ENCODE measurements at places on chromosomes 1 and 21.
A peak's percentile ranks its signal among the peaks of the same experiment; 100 is the strongest.

GRCh38 chr21:43703035-43703880 lies 15.7 kb upstream of the PDXK start:
- DNase-seq = peak; percentile 92

DNA sequence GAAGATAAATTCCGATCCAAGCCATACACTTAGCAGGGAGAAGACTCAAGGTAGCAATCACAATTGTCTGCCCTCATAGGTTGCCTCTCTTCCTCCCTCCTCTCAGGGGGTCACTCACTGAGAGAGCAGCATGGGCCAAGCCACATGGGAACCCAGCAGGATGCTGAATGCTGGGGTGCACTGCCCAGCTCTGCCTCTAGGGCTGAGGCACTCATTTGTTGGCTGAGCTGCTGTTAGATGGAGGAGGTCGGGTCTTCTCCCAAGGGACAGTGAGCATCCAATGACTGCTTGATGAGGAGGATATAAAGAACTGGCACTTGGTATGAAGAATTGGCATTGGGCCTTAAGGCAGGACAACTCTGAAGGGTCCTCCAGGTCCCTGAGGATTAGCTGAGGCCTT lies 418.8 kb downstream of the SIPA1L2 start:
- no peak for DNase-seq

DNA sequence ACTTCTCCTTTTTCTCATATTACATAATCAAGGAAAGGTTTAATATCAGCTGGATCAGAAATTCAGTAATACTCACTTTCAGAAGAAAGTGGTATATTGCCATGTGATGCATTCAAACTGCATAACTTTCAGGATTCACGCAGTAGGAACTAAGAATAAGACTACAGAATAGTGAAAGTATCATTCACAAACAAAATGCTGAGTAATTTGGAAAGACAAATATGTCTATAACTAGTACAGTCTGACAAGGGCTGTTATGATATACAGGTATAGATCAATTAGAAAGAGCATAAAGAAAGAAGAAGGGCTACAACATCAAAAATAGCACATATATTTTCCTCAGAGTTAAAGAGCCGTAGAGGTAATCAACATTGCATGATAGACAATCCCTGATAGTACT lies 871.5 kb upstream of the TMPRSS15 start:
- no peak for DNase-seq

GRCh38 chr1:92791487-92792066 lies 6.7 kb upstream of the EVI5 start:
- DNase-seq = no peak

GRCh38 chr1:53754484-53755312 lies 15.7 kb upstream of the GLIS1 start:
- peak; percentile 71 for DNase-seq

GRCh38 chr21:38841472-38841871 lies 35.7 kb downstream of the ETS2 start:
- DNase-seq = no peak

- DNase-seq = no peak
Observed at GRCh38 chr1:211493133-211493871, 1.3 kb upstream of the RD3 start.

DNA sequence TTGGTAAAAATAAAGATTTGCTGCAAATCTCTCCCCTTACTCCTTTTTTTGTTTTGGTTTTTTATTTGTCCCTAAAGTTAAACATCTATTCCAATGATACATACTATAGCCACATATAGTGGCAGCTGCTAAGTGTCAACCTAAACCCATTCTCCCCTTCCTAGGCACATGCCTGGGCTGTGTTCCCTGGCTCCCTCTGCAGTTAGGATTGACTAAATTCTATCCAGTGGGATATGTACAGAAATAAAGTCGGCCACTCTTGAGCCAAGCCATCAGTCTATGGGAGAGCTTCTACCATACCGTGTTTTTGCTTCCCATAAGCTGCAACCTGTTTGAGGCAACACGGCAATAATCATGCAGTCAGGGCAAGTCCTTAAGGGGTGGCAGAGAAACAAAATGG lies 23.6 kb downstream of the MCOLN3 start:
- no peak for DNase-seq

- peak; percentile 31 for DNase-seq
Observed at GRCh38 chr1:203796236-203796605, 798 bp downstream of the ZBED6 start.

DNA sequence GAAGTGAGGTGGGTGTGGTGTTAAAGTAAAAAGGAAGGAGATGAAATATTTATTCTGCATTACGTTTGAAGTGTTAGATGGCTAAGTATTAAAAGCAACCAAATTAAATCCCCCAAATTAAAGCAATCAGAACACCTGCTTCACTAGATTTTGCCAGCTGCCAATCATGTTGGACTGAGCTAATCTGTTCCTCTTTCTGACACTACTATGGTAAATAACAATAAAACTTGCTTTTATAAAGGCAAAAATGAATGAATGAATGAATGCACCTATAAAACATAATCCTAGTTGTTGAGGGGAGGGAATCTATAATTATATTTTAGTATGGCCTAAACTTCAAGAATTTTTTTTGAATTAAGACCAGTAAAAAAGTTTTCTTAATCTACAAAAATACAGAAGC lies 51.0 kb downstream of the RAB3GAP2 start:
- no peak for DNase-seq

DNA sequence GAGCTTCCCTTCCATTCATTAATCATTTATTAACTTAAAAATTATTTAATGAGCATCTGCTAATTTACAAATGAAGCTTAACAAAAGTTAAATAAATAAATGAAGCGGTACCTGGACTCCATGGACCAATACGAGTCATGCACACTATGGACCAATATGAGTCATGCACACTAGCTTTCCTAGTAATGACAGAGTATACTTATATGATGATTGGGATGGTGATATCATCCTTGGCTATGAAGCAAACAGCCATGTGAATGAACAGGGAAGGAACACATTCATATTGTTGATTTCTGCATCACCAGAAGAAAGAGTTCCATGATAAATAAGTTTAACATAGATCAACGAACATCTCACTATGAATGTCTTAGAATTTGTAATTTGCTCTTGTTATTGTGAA lies 109.9 kb downstream of the SPAG17 start:
- DNase-seq = peak; percentile 17

- no peak for DNase-seq
Observed at GRCh38 chr1:216617081-216617875, 106.0 kb downstream of the ESRRG start.

DNA sequence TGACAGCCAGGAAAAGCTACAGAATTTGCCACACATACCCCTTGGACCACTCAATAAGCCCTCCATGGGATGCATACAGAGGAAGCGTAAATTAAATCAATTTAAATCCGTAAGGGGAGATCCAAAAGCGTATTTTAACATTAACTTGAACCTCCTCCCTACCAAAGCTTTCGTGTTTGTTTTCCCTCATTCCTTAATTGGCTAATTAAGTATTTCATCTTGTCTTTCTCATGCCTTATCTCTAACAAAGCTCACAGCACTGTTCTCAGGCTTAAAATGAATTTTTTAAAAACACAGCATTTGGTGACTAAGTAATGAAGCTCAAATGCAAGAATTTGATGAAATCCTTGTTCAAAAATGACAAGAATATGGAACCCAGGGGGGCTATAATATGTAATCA lies 3.1 kb downstream of the PTPN14 start:
- no peak for DNase-seq

DNA sequence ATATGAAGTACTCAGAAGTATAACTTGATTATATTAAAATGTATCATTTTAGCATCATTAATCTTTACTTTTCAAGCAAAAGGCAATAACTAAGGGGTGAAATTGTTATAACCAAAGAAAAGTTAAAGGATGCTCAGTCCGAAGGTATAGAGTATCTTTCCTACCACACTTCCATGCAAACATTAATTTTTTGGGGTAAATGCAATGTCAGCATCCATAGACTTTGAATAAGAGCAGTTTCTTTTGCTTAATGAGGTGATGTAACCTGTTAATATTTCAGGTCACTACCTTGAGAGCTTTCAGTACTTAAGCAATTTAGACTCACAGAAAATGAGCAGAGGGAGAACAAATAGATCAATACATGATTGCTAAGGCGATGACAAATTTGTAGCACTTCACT lies 1093.5 kb downstream of the PLA2G4A start:
- no peak for DNase-seq

DNA sequence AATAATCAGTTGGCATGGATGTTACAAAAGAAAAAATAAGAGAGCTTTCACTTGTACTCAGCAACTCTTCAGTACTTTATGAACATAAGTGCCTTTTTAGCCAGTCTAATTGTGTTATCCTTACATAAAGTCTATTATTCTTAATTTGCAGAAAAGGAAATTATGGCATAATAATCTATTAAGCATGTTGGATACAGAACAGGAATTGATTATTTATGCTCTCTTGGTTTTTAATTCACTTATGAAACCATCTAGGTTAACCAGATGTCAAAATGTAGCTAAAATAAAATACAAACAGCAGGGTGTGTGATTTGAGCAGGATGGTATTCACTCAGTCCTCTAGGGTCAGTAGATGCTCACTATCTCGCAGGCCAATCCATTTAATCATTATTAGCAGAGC lies 79.7 kb downstream of the PLPPR5 start:
- DNase-seq = no peak

- peak; percentile 23 for DNase-seq
Observed at GRCh38 chr1:63575340-63575826, 17.8 kb upstream of the PGM1 start.

- no peak for DNase-seq
Observed at GRCh38 chr1:48039088-48040054, 42.2 kb upstream of the TRABD2B start.

DNA sequence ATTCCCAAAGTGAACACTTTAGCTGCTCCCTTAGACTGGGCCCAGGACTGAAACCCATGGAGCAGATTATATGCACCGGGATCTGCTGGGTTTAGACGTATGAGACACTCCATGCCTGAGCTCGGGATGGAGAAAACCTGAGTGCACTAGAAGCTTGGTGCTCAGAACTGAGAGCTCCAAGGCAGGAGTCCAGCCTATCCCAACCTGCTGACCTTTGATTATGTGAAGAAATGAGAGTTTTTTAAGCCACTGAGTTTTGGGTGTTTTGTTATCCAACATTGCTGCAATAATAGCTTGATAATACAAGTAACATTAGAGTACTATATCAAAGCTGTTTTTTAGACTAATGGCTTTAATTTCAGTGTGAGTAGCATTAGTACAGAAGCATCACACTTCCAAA lies 131.5 kb upstream of the KCNK1 start:
- no peak for DNase-seq

DNA sequence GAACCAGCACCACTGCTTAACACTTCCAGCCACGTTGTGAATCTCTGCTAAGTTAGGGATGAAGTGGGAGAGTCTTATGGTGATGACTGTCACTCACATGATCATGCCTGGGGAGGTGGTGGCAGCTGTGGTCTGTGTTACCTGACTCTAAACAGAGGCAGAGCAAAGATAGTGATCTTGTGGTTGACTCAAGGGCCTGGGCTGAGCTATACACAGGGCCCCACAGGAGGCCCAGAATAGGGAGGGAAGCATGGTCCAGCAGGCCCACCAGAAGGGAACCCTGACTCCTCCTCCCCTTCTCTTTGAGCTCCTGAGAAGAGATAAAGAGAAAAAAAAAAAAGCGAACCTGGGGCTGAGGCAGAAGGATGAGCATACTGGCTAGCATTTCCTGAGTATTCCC lies 55.0 kb downstream of the PLXNA2 start:
- DNase-seq = no peak

DNA sequence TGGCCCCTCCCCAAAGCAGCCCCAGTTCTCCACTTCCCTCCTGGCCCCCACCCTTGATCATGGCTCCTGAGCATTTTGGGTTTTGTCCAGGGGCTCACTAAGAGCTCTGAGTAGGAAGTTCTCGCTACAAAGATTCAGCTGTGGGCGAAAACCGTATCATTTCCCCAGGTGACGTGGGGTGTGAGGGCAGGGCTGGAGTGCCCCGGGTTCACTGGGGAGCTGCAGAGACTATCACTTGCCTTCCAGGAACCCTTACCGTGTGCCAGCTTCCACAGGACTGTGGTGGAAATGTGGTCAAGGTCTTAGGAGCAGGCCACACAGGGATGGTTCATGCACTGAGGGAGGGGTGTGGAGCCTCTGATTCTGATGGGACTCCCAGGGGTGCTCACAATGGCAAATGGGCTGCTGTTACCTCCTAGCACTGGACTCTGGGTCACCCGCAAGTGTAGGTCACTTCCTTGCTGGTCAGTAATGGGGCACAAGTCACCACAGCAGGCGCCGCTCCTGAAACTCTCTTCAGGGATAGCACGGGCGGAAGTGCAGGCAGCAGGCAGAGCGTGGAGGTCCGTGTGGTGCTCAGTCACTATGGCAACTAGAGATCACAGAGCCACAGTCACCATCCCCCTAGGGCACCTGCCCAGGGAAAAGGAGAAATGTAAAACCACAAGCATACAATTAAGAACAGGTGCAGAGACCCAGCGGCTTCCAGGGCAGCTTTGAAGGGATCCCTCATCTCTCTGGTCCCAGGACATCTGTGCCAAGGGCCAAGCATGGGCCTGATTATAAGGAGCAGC lies 35.4 kb downstream of the RSPH1 start:
- no peak for DNase-seq

All from AG10803 (cell line).